ENCODE measurements at places on chromosomes 16 and 17.

DNA sequence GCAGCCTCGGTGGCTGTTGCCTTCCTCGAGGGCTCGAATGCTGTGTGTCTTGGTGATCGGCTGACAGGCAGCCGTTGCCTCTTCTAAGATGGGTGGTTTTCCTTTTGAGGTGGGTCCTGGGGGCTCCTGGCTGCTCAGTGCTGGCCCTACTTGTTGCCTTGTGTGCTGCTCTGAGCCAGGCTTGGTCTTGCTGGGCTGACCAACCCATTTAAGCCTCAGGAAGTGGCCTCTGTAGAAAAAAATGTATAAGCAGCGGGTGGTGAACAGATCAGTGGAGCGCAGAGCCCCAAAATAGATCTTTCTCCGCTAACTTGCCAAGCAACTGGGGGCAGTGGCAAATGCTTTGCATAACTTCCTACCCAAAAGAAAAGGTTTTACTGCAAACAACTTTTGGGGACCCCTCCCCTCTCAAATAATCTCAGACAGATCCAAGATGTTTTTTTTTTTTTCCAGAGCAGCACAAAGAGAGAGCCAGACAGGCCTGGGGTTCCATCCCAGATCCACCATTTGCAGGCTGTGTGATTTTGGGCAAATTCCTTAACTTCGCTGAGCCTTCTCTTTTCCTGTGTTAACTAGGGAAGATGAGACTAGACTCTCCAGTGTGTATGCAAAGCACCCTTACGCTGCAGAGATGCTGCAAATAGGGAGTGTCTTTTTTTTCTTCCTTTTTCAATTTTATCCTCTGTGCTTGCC, 42.5 kb downstream of the PLCG2 start:
- no peak for DNase-seq

DNA sequence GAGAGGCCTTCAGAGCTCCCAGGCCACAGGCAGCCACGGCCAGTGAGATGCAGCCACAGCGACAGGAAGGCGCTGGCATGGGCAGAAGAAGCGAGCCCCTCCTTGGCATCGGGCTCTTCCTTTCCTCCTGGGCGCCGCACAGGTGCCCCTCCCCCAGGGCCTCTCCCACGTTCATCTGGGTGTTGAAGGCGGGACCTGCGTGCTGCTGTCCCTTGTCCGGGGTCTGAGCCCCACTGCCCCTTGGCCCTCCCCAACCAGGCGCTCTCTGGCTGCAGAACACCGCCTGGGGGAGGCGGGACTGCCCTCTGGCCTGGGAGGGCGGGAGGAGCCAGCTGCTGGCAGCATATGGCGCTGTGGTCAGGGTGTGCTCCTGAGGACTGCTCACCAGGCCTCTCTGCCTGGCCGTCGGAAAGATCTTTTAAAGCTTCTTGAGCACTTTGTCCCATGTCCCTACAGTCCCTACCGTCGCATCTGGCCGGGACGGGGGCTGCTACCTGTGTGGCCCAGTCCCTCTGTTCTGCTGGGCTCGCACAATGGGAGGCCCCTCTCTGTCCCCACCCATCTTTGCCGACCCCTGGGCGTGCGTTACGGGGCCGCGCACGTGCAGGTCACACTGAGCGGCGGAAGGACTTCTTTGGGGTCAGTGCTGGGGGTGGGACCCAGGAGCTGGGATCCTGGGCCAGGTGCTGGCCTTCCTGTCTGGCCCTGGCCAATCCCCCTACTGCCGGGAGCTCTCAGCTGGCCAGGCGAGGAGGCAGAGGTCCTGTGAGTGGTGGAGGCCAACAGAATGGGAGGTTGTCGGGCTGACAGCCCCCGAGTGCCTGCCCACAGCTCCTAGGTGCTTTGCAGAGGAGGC, 1.7 kb downstream of the SLC25A10 start:
- DNase-seq: no peak

DNA sequence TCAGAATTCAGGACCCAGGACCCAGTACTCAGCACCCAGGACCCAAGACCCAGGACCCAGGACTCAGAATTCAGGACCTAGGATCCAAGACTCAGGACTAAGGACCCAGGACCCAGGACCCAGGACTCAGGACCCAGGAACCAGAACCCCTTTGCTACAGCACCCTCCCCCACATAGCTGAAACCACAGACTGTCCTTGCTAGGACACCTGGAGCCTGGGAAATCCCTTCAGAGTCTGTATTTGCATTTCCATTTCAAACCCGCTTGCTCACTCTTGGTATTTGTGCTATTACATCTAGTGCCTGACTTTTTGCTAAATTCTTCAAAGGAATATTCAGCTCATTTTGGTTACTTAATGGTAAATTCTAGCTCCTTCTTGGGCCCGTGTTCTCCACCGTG, 275.8 kb upstream of the MAF start:
- DNase-seq: no peak

DNA sequence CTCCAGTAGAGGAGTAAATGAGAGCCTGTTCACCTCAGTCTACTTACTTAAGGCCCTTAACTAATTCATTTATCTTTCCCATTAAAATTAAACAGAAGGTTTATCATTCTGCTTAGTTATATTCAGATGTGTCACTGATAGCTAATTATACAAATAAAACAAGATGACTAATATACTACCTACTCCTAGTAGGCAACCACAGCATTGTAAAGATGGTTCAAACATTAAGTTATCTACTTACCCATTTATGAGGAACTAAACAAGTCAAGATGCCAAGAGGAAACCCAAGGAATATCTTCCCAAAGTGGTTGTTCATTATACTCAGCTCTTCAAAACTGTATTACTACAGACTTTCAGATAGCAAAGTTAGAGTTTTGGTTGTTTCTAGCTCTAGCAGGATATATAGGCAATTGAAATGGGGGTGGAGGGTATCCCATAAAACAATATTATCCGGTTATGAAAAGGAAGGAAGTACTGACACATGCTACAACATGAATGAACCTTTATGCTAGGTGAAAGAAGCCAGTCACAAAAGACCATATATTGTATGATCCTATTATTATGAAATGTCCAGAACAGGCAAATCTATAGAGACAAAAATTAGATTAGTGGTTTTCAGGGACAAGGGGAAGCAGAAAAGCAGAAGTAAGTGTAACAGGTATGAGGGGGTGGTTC, 56.5 kb downstream of the SPAG9 start:
- DNase-seq: no peak

DNA sequence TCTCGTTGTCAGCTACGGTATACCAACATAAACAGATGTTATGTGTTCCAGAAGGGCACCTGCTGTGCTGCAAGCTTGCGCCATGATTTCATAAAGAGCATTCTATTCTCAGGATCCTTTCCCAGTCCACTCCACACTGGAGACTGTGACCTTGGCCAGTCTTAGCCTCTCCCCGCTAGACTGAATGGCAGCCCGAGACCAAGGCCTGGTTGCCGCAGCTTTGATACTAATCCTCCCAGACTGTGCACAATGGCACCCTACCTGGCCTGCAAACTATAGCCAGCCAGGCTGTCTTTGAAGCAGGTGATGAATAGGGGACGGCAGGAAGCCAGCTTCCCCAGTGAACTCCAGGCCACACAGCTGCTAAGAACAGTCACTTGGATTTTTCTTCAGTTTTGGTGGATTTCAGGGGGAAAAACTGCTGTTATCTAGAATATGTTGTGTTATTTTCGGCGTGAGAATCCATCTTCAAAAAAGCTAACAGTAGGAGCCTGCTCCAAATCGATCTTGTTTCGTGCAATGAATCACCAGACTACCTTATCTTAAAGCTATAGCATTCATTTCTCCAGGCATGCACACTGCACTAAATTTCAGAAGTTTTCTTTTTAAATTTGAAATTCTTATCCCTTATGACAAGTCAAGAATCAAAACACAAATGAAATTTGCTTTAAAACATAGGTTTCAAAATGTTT, 289.0 kb downstream of the CEP112 start:
- no peak for DNase-seq

DNA sequence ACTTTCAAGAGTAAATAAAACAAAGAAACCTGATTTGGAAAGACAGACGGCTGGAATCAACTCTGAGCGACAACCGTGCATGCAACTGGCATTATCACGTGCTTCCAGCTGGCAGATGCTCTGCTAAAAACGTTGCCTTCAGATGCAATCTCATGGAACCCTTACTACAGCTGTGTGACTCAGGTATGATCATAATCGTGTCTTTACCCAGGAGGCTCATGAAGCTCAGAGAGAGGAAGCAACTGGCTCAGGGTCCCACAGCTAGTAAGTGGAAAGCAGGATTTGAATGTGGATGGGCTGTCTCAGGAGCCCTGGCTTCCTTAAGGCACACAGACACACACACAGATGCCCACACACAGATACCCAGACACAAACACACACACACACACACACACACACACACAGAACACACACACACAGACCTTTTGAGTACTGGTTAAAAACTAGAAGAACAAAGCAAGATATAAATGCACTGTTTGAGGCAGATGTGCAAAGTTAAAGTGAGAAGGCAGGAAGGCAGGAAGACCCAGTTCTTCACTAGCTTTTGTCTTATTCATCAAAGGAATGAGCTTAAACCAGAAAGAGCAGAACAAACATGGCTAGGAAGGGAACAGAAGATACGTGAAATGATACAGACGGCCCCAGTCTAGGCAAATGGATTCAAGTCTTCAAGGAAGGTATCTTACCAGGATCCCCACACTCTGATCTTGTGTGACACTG, 275.2 kb downstream of the MAF start:
- no peak for DNase-seq

- DNase-seq: no peak
Observed at GRCh38 chr17:21129023-21129681, 2.4 kb downstream of the DHRS7B start.

GRCh38 chr16:75288596-75289120, 37.2 kb upstream of the BCAR1 start:
- no peak for DNase-seq
